Glutamatergic neuron (in vitro differentiated cells): ENCODE measurements at places on chromosomes 7 and 10.
A peak's percentile ranks its signal among the peaks of the same experiment; 100 is the strongest.

- DNase-seq, result no peak
These were observed 93.2 kb downstream of the SKIDA1 start for GRCh38 chr10:21432266-21432665.

GRCh38 chr10:50794490-50794889 lies 54.8 kb downstream of the ASAH2B start:
- DNase-seq, result no peak

DNA sequence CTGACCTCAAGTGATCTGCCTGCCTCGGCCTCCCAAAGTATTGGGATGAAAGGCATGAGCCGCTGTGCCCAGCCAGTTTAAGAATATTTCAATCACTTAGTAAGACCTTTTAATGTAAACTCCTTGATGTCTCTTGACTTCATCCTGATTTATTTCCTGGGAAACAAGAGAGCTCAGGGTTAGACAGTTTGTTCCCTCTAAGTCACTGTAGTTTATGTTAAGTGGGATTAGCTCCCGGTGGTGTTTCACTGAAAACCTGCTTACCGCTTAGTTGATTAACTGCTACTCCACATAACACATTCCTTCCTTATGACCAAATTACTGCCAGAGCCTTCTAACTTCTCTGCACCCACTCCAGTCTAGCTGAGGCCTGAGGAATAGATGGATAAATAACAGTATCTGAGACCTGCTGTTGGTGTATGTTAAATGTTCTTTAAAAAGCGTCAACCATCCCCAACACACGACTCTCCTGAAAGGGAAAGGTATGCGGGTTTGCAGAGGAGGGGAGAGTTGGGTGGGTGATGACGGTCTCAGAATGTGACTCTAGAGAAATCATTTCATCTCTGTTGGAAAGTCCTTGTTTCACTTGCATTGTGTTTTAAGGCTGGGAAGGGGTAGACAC lies 48.7 kb downstream of the CREB3L2 start:
- DNase-seq, result no peak

DNA sequence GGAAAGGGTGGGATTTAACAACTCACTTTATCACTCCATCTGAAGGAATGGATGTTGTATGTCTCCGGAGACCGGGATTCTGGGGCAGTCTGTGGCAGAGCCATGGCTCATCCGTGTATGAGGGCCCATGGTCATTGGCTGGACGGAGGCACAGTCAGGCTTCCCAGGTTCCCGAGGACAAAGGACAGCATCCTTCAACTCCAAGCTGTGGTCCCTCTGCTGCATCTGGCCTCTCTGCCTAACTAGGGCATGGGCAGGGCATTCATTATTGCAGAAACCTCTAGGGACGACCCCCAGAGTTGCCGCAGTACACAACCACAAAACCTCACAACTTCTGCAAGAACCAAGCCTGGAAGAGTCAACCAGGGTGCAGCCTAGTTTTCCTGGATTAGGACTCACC lies 525.2 kb downstream of the GLRX3 start:
- DNase-seq, result no peak

DNA sequence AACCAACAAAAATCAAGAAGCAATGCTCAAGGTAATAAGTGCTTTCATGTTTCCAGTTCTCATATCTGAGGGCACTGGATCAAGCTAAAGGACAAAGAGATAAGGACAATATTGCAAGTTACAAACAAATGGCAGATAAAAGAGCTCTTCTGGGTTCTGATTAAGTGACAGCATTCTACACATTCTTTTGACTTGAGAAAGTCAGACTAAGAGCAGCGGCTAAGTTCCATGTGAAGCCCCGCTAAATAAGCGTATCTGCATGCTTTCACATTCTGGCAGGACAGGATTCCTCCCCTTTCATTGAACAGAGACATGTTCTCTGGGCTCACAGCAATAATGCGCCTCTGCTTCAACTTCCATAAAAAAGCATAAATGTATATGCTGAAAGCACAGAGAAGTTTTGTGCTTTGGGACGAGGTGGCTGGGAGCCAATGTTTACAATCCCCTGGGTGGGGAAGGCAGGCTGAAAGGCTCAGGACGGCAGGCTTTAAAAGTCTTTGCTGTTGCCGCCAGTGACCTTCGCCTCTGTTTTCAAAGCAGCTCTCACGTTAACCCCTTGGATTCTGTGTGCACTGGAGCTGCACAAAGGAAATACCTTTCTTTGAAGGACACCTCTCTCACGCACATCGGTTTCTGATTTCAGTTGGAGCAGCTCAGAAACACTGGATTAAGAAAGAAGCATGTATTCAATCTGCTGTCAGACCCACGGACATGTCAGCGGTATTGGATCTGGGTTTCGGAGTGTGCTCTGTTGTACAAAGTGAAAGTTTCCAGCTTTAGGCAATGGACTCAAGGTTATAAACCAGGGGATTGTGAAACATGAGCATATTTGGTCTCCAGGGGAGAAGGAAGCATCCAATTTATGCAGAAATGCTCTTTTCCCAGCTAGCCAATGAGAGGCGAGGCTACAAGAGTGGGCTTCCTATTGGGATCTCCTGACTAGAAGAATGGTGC lies 105.4 kb upstream of the FAM133B start:
- DNase-seq, result peak; percentile 24

DNA sequence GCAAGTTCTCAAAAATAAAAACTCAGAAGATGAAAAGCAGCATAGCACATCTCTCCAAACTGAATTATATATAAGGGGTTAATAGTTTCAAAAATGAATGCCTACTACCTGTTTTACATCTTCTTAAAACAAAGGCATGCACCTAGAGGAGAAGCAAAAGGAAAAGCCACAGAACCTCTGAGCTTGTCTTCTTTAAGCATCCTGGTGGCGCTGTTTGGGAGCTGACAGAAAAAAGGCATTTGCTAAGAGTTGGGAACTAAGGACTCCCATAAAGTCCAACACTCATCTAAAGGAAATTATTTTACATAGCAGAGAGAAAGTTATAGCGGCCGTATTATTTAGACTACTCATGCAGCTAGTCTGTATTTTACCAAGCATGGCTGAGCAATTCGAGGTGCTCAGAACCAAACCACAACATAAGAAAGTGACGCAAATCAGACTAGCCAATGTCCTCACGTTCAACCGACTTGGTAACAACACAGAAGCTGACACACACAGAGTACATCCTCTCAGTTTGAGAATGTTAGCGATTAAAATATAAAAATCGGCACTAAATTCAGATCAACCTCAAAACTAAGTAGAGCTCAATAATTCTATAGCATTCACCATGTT lies 38.8 kb downstream of the PTN start:
- DNase-seq, result no peak

DNA sequence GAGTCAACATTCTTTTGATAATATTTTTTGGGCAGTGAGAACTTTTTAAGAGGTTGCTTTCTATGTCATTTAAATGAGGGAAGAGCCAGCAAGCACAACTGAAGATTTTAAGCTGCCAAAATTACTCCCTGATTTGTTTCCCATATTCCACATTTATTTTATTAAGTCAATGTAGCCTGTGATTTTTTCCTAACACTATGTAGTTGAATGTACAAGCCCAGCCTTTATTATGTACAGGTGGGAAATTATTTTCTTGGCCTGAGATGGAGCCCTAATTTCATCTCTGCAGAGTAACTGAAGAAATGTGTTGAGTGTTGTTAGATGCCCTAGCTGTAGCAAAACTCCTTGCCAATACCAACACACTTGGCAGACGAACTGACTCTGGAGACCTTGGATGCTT lies 83.1 kb upstream of the MINDY3 start:
- no peak for DNase-seq

DNA sequence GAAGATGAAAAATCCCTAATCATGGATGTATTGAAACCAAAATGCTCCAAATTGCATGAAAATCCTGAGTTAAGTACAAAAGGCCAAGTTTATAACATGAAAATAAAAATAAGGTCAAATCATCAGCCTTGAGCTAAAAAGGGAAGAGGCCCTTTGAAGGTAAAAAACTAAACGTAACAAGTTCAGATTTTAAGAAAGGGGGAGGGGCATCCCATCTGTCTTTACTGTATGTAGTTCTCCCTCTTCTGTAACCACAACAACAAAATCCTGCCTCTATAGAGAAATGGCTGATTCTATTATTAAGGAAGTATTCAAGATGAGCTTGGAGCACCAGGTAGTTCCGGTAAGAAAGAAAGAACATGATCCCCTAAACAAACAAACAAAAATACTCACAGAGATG lies 64.7 kb downstream of the TPK1 start:
- DNase-seq, result no peak

- no peak for DNase-seq
These were observed 10.7 kb upstream of the PCBD1 start for GRCh38 chr10:70899096-70899495.

DNA sequence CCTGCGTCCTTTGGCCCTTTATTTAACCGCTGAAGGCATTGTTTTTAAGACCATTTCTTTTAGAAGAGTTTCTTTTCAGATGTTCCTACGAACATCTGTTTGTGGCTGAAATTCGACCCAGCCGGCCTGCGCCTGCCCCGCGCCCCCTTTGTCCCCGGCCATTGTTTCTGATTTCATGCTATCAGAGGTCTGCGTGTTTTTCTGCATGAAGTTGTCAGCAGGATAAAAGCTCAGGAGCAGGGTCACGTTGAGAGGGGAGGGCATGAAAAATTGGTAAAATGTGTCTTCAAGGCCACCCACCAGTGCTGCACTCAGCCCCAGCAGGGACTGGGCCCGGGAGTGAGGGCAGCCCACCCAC lies 43.1 kb downstream of the NKX6-2 start:
- no peak for DNase-seq

GRCh38 chr10:37865957-37866803 lies 8.8 kb upstream of the ZNF248 start:
- no peak for DNase-seq

DNA sequence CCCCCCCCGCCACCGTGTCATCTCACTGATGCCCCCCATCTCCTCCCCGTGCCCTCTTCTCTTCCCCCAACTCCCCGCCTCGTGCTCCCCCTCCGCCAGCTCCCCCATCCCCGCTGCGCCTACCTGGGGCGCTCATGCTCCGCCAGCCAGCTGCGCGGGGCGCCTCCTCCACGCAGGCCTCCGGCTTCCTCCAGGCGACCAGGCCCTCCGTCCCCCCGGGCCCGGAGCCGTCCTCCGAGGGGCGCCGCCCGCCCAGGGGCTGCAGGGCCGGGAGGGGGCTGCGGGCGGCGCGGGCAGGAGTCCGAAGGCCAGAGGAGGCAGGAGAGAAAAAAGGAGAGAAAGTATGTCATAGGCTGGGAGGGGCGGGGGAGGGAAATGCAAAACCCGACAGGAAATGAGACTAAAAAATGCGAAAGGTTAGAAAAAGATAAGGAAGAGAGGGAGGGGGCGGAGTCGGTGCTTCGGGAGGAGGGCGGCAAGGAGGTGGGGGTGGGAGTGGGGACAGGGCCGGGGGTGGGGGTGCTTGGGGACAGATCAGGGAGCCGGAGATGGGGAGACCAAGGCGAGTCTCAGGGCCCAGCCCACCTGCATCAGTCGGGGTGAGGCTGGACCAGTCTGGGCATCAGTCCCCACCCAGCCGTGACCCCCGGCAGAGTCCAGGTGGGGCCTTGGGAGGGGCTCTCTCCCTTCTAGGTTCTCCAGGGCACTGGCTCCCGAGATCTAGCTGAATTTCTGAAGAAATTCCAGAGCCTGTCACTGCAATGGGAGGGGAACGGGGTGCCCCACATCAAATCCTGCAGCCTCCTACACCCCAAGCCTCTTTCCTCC lies at the start of gene CARD11:
Gene CARD11 (minus strand): TSS at position 324 of the 828 bp plus-strand sequence. CDS start 85,361 bp downstream, outside the sequence.
- no peak for DNase-seq

DNA sequence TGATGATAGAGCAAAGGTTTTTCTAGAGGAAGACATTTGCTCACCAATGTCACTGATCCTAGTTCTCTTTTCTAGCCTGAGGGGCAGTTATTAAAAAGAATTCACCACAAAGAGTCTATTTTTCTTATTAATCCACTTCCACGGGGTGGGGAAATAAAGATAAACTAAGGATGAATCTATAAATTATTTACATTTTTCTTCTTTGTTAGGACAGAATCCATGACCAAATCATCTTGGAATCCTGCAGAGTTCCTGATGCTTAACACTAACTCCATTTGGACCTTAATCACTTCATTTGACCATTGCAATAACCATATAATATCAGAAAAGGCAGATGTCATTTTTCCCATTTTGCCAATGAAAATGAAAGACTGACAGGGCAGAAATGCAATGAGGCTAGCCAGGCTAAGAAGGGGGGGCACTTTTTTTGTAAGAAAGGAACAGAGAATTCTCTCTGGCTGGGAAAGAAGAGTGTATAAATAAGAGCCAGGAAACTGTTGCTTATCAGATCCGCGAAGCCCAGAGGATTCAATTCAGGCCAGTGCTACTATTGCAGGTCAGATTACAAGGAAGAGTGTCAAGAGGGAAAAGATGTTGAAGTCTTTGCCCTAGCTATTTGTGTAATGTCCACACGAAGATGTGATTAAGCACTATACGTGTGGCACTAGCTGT lies 433.2 kb downstream of the TNS3 start:
- no peak for DNase-seq

GRCh38 chr7:27094304-27095049 lies 1.3 kb downstream of the HOXA1 start:
- DNase-seq, result no peak

- DNase-seq, result no peak
These were observed 182.5 kb upstream of the COL1A2 start for GRCh38 chr7:94212160-94212559.

GRCh38 chr10:74602576-74602975 lies 223.8 kb upstream of the KAT6B start:
- DNase-seq, result no peak

DNA sequence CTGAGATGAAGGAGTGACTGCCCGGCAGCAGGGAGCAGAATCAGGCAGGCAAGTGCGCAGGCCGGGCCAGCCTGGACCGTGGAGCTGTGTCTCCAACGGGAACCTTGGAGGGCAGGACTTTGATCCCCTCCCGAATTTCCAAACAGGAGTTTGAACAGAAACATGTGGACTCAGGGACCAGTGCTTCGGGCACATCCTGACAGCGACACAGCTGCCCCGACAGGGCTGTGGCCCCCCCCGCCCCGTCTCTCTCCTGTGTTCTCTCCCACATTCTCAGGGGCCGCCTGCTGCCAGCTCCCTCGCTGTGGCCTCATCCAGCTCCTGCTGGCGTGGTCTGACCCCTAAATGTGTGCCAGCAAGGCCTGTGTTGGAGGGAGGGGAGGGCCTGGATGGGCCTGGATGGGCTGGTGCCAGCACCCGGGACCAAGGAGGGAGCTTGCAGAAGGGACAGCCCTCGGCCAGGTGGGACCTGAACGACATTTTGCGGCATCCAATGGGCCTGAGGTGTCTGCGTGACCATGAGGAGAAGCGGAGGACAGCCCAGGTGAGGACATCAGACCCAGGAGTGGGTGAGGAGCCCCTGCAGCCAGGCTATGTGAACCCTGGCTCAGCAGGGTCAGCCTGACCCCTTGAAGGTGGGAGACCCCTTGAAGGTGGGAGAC lies 222.9 kb downstream of the DNAJB6 start:
- peak; percentile 10 for DNase-seq

GRCh38 chr7:82204694-82205093 lies 238.9 kb downstream of the CACNA2D1 start:
- DNase-seq, result no peak
